Stimulated activated CD8-positive, alpha-beta memory T cell treated with anti-CD3 and anti-CD28 coated beads, Interleukin-4, amount 100 ng/mL, for 4 hours (primary cell): ENCODE measurements at places on chromosomes 7 and 10.

DNA sequence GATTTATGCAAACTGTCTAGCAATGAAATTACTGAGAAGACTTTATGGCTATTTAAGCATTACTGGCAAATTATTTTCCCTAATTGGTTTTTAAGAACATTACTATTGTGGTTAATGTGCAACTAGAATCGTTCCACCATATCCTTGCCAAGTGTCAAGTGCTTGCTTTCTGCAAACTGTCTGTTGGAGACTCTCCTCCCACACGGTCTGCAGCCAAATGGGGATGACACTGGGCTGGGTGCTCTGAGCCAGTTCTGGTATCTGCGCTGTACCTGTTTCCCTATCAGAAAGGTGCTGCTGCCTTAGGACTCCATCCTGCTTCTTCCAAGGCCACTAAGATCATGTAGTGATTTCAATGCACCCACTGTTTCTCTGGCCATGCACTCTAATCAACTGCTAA is 110.4 kb downstream of the RAMP3 start:
- DNase-seq, result no peak

DNA sequence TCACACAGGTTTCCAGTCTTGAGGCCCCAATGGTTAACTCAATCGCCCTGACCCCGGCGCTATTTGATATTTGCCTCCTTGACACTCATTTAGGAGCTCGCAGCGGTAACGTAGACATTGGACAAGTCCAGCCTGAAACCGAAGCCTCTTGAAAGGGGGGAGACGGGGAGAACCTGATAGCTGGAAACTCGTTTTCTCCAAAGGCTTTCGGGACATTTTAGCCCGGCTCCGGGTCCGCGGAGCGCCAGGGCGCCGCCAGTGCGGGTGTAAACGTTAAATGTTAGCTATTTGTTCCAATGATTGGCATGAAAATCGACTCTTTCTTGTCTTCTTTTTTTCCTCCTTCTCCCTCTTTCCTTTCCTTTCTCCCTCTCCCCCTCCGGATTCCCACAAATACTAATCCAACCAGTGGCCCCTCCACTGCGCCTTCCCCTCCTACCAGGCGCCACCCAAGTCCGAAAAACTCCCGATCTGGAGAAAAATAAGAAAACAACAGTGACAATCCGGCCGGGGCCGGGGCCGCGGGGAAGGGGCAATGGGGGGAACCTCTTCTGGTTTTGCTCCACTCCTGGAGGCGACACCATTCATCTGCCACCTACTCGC is 17.2 kb upstream of the GATA3 start:
- no peak for DNase-seq

DNA sequence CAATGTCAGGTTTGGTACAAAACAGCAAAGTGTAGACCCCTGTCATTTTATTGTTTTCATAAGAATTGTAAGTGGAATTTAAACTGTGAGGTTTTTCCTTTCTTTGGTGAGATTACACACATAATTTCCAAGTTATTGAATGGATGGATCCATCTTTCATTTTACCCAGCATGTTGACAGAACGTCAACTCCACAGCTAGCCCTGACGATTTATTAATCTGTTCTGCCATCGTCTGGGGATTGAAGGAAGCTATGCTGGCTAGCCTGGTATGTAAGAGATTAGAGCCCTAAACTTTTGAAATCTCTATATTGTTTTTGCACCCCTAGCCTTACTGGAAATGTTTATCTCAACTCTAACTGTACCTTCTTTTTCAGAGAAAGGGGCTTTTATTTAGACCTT is 8.6 kb downstream of the WNT16 start:
- DNase-seq, result no peak

GRCh38 chr10:21953585-21954057 is 49.9 kb downstream of the DNAJC1 start:
- no peak for DNase-seq

GRCh38 chr10:132011024-132011423 is 29.3 kb upstream of the BNIP3 start:
- DNase-seq, result no peak

DNA sequence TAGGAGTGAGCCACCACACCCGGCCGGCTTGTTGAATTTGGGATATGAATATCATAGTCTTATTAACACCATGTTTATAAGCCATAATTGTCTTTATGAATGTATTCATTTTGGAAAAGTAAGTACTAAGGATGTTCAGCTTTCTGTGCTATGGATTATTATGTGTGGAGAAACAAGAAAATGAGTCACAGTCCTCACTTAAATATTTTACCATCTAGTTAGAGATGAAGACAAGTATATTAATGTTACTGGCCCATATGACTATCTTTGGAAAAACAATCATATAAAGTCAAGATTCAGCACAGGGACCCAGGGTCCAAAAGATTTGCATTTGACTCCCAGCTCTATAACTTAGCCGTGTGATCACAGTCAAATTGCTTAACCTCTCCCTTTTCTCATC is 9.8 kb upstream of the TOMM7 start:
- DNase-seq, result no peak
